ENCODE measurements at places on chromosomes 4 and X.

DNA sequence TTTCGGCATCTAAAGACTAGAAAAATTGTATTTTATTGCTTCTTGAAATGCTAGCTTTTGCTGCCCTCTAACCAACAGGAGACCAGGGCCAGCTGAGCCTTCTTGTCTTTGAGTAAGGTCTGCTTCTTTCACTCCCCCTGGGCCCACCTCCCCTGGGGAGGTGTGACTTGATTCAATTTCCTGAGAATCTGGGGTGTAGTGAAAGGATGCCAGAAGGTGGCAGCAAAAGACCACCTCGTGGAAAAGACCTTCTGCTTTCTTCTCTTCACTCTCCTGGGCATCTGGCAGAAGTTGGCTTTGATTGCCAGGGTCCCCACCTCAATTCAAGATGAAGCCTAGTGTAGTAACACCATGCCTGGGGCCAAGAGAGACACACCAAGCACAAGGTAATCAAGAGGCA is 96.5 kb upstream of the MAOA start:
- no peak for DNase-seq

DNA sequence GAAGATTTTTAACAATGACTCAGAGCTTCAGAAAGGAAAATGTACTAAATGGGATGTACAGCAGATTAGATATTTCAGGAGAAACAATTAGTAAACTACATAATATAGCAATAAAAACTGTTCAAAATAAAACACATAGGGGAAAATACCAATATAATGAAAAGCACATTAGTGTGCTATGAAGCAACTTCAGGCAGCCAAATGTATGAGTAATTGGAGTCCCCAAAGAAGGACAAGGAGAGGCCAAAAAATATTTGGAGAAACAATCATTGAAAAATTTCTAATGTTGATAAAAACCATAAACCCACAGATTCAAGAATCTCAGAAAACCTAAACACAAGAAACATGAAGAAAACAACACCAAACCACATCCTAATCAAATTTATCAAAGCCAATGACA is 129.3 kb upstream of the CHRDL1 start:
- DNase-seq = no peak

DNA sequence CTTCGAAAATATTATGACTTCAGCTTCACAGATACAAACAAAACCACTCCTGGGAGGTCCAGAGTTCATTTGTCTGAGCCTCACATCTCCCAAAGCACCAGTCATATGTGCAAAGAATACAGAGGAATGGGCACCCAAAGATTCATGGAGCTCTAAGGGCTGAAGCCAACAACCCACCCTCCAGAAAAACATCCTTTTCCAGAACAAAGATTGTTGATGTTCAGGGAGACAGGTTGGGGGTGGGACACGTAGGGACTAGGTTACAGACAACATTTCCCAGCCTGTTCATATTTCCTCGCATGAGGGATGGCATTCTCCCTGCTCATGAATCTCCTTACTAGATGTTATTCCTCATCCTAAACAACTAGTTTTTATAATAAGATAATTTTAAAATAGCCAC is 71.2 kb downstream of the METTL14 start:
- no peak for DNase-seq

GRCh38 chrX:18424482-18425198 is 768 bp upstream of the CDKL5 start:
- no peak for DNase-seq

GRCh38 chr4:112210777-112211176 is 20.8 kb upstream of the AP1AR start:
- DNase-seq = no peak

Data from stimulated activated CD4-positive, alpha-beta T cell treated with anti-CD3 and anti-CD28 coated beads, Interleukin-15, amount 100 ng/mL, for 1 hour (primary cell).